ENCODE measurements at places on chromosomes 16 and 17.
A peak's percentile ranks its signal among the peaks of the same experiment; 100 is the strongest.

- no peak for DNase-seq
These were observed 786.6 kb upstream of the SOX9 start for GRCh38 chr17:71334048-71334751.

- DNase-seq: peak; percentile 88
These were observed 124.1 kb upstream of the TNRC6C start for GRCh38 chr17:77834170-77835115.

- DNase-seq: no peak
These were observed 41.0 kb downstream of the C16orf95 start for GRCh38 chr16:87276091-87276701.

DNA sequence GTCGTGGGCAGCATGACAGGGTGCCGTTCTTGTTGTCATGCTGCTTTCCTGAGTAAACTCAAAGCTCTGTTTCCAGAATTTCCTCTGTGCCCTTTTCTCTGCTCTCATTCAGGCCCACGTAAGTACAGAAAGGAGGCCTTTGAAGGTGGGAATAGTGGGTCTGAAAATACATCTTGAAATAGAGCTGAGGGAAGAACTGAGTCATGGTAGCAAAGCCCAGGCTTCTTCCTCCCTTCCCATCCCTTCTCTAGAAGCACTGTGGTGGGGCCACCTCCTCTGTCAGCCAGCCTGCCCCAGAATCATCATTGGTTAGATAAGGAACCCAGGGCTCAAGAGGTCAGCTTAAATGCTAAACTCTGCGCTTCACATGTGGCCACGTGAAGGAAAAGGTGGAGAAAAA is 9.4 kb downstream of the CTRL start:
- no peak for DNase-seq

All from fibroblast of pulmonary artery (primary cell).